Fibroblast of upper back skin (primary cell): ENCODE measurements at places on chromosomes 1 and 21.
A peak's percentile ranks its signal among the peaks of the same experiment; 100 is the strongest.

- DNase-seq: no peak
Observed at GRCh38 chr1:231236208-231236591, 4.8 kb upstream of the GNPAT start.

DNA sequence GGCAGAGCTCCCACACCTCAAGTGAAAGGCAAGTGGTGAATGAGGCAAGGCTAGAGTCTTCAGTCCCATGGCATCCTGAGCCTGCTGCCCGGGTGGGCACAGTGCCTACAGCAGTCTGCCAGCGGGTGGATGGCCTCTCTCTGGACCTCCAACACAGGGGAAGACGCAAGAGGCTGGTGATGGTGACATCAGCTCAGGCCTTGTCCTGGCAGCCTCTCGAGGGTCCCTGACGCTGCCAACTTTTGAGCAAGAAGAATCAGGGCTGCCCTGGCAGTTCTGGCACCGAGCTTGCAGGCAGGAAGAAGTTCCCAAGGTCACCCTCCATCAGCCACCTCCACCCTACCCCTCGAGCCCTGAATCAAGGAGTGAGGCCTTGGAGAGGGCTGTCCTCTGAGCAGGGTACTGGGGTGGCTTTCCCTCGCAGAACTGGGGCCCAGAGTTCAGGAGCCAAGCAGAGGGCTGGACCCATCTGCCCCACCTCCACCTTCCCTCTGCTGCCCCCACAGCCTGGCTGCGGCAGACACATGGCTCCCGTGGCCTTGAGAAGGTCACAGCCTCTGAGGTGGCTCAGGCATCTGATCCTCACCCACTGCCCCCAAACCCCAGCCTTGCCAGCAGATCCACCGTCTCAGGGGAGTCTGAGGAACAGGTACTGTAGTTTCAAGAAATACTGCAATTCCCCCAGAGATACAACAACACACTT lies 5.8 kb downstream of the RAP1GAP start:
- no peak for DNase-seq

DNA sequence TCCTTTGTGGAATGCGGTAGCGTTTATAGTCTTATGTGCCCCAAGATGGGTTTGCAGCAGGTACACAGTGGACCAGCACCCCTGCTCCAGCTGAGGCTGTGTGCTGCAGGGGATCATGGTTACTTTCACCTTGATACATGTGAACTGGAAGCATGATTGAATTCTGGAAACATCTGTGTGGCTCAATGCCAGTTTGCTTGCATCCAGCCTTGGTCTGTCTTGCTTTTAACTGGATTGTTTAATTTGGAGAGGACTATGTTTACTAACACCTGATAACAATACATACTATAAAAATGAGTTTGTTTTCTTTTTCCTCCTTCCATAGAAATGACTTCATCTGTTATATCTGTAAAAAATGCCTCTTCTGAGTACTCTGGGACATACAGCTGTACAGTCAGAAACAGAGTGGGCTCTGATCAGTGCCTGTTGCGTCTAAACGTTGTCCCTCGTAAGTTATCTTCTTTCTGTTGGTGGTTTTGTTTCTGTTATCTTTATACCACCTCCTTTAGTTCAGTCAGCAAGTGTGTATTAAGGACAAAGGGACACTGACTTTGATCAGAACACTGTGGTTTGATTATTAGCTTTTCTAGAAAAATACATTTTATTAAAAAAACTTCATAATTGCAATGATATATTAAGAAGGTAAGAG lies 47.7 kb downstream of the CXADR start:
- no peak for DNase-seq

GRCh38 chr1:15948595-15949452 lies 27.1 kb downstream of the ZBTB17 start:
- DNase-seq: peak; percentile 97

DNA sequence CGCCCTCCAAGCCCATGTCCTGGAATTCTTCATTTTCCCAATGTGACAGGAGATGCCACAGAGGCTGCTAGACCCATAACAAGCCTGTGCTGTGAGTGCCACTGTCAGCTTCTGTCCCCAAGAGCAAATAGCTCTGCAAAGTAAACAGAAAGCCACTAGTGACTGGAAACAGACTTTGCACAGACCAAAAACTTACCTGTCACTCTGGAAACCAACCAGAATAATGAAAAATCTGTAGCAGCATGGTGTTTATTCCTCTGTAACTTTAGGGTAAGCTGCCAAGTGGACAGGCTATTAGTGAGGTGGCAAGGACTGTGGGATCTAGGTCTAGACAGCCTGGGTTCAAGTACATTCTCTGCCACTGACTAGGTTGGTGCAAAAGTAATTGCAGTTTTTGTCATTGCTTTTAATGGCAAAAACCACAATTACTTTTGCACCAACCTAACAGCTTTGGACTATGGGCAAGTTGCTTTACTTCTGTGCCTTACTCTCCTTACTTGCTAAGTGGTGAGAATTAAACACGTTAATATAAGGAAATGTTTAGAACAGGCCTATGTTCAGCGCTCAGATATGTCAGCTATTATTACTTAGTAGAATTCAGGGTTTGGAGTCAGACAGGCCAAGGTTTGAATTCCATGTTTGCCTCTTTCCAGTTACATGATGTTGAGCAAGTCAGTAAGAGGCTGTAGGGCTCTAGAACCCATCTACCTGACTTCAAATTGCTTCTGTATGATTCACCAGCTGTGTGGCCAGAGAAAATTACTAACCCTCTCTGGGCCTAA lies at the start of gene C8B:
Gene C8B, minus strand, starts transcription at position 100 of the 782 bp plus-strand sequence. Its CDS starts 67 bp downstream, at position 33.
- no peak for DNase-seq

DNA sequence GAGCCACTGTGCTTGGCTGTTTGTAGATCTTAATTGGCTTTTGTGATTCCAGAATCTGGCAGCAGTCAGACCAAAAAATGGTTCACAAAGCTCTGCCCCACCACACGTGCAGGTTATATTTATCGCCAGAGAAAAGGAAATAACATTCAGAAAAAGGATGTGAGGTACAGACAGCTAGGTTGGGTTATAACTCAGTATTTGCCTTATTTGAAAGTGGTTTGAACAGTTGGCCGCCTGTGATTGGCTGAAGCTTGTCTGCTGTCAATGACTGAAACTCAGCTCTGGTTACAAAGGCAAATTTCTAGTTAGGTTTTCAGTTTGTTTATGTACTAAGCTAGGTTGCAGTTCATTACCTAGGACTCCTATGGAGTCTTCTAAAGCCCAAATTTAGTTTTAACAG lies 9.6 kb downstream of the SH3BGR start:
- DNase-seq: no peak

DNA sequence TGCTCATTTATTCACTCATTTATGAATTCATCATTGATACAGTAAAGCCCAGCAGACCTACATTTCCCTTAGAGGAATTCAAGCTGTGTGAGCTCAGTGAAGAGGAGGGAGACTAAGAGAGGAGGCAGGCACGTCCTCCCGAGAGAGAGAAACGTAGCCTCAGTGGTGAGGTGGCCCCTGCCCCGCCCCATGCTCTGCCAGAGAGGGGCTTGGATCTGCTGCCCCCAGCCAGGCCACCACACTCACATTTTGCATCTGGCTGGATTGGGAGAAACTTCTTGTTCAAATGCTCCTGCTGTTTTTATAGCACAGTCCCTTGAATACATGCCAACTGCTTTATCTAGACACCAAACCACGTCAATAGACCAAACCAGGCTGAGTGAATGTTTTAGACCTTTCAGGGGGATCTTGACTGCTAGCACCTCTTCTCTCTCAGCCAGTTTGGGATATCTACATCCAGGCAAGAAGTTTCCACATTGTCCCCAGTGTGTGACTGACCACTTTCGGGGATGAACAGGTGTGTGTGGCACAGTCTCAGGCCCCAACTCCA lies 67.7 kb upstream of the AJAP1 start:
- no peak for DNase-seq

GRCh38 chr1:55275151-55275748 lies 60.1 kb upstream of the USP24 start:
- peak; percentile 20 for DNase-seq

GRCh38 chr1:59509341-59509875 lies 212.5 kb downstream of the FGGY start:
- no peak for DNase-seq

DNA sequence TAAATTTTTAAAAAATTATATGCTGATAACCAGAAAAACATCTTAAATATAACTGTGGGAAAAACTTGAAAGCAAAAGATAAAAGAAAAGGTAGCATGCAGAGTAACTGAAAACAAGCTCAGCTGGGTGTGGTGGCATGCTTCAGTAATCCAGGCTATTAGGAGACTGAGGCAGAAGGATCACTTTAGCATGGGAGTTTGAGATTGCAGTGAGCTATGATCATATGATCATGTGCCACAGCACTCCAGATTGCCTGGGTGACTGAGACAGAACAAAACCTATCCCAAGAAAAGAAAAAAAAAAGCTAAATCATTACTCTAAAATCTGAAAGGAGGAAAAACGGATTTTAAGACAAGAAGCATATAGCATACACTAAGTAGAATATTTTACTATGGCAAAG lies 1624.0 kb downstream of the AMY1C start:
- DNase-seq: no peak

GRCh38 chr1:220904876-220905275 lies 25.6 kb downstream of the HLX start:
- no peak for DNase-seq

DNA sequence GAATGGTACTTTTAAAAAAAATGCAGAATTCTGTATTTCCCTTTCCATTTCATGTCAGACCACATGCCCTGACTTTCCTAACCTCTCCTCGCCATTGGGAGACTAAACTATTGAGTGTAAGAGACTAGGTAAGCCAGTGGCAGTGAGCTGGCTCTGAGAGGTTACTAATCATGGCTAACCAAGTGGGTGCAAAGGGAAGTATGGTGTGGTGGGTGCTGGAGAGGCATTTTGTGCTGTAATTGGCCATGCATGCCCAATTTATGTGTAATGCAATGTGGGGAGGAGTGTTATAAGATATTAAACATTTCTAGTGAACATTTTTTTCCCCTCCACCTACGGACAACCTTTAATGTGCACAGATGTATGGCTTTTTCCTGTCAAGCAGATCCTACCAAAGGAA lies 190.1 kb downstream of the LMO4 start:
- no peak for DNase-seq

GRCh38 chr21:17784180-17784598 lies 35.0 kb downstream of the C21orf91 start:
- DNase-seq: no peak

DNA sequence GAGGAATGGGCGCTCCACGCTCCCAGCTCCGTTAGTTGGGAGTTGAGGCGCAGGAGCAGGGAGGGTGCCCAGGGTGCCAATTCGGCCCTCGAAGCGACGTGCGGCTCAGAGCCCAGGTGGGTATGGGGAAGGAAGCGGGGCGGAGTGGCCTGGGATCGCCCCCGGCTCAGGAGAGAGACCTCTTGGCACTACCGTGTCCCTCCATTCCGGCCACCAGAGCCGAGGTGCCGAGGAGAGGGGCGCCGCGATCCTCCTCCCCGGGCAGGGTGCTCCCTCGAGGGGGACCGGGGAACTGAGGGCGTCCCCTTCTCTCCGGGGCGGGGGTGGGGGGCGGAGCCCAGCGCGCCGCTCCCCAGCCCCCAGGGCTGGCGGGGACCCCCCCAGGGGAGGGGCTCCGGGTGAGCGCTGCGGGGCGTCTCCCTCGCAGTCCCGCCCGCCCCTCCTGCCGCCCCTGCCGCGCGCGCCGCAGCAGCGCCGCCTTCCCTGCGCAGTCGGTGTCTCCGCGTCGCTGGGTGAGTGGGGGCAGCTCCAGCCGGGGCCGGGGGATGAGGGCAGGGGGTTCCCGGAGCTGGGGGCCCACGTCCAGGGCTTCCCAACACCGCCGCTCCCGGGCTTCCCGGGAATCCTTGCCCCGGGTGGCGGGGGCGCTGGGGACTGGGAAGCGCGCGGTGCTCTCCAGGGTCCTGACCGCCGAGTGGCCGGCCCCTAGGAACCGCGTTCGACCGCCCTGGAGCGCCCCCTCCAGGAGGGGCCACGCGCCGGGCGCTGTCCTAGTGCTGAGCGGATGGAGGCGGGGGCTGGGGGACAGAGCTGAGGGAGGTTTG lies at the start of gene HPCA:
Gene HPCA, plus strand, starts transcription at position 488 of the 824 bp plus-strand sequence. CDS start 2,408 bp downstream, outside the sequence.
- peak; percentile 51 for DNase-seq

DNA sequence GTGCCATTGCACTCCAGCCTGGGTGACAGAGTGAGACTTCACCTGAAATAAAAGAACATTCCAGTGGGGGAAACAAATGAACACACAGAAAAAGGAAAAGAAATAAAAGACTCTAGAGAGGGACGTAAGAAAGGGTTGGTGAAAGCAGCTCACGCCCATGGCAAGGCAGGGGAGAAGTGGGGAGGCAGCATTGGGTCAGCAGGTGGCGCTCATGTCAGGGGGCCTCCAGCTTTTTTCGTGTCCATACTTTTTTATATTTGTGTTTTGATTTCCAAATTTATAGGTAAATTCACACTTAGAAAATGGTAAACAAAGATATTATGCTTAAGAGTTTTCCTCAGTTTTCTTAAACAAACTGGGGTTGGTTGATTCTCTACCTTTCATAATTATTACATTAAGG lies 45.5 kb downstream of the VPS13D start:
- DNase-seq: peak; percentile 8

- no peak for DNase-seq
Observed at GRCh38 chr1:58156124-58156468, 390.4 kb downstream of the OMA1 start.

GRCh38 chr1:246971090-246971721 lies 36.7 kb downstream of the ZNF695 start:
- DNase-seq: peak; percentile 8

GRCh38 chr1:222852326-222852725 lies 37.5 kb downstream of the DISP1 start:
- DNase-seq: peak; percentile 33

DNA sequence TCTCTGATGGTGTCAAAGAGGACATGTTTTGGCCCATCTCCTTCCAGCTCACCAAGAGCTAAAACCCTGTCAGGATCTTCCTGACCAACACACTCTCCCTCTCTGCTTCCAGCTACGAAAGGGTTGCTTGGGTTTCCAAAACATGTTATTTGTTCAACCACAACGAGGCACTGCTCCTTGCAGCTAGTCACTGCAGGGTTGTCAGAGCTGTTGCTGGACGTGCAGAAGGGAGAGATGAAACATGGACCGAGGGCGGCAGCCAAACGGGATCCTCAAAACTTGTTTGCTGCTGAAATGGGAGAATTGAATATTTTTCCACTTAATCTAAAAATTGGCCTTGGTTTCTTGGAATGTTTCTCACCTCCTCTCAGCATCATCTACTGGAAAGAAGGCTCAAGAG lies 12.4 kb downstream of the ZBTB18 start:
- no peak for DNase-seq

- peak; percentile 50 for DNase-seq
Observed at GRCh38 chr1:85884372-85885035, 176.3 kb upstream of the ZNHIT6 start.

DNA sequence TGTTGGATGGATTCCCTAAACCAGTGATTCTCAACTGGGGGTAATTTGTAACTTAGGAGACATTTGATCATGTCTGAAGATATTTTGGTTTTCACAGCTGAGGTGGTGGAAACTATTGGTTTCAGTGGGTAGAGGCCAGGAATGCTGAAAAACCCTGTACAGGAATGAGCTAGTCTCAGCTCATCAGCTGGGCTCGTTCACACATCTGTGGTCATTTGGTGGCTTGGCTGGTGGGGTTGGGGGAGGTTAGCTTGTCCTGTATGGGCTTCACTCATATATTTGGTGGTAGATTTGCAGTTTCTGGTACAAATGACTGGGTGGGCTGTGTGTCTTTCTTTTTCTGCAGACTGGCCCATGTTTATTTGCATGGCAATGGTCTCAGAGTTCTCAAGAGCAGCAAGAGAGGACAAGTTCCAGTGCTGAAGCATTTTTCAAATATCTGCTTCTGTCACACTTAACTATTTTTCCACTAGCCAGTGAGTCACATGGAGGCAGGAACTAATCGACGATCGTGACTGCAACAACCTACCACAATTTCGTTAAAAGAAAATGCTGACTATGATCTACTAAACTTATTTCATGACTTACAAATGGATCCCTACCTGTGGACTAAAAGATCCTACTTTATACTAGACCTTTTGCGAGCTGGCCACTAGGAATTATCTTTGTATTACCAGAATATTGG lies 321.7 kb upstream of the PLXNA2 start:
- no peak for DNase-seq
